ENCODE measurements at places on chromosomes 11 and 22.

DNA sequence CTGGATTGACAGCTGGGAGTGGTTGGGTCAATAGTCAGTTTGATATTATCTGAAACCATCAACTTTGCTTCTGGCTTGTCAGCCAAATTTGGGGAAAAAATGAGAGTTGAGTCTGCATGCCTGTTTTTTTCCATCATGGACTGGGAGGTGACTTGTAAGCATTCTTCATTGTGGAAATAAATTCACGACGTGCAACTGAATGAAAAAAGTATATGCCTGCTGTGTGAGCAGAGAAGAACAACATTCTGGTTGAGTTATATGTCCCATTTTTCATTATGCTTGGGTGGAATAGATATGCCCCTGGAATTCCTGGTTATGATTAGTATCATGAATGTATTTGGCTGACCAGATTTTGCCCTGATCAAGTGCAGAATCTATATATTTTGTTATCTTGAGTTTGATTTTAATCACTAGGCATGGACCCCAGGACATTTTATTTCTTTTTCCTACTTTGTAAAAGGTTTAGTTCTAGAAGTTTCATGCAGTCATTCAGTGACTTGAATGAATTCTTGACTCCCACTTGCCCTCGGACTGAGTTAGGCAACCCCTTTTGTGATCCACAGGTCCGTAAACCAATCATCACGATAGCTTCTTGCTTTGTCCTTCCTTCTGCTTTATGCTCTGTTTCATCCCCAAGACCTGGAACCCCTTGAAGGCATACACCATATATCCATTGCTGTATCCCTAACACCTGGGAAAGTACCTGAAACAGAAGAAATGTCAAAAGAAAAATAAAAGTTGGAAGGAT is 205.8 kb downstream of the NAV2 start:
- DNase-seq: no peak

DNA sequence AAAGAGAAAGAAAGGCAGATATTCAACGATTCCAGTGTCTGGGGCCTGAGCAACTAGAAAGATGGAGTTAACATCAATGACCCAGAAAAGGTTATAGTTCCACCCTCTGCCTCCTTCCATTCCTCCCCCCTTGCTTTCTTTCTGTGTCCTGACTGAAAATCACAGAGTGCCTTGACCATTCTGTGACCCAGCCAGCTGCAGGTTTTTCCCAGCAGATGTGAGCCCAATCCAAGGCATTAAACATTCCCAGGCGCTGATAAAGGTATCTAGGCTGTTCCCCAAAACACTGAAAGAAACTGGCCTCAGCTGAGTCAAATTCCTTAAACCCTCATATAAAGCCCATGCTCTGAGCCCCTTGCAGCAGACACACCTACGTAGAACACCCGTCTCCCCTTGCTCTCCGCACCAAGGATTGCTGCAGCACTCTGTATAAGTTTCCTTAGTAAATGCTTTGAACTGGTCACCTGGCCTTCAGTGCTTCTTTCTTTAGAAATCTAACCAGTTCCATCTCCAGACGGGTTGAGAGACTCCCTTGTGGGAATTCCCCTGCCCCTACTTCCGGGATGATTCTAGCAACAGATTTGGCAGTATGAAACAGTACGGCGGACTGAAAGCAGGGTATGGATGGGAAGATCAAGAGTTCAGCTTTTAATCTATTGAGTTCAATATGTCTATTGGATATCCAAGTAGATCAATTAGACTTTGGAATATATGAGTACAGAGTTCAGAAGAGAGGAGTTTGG is 48.8 kb upstream of the ZC3H12C start:
- DNase-seq: no peak

DNA sequence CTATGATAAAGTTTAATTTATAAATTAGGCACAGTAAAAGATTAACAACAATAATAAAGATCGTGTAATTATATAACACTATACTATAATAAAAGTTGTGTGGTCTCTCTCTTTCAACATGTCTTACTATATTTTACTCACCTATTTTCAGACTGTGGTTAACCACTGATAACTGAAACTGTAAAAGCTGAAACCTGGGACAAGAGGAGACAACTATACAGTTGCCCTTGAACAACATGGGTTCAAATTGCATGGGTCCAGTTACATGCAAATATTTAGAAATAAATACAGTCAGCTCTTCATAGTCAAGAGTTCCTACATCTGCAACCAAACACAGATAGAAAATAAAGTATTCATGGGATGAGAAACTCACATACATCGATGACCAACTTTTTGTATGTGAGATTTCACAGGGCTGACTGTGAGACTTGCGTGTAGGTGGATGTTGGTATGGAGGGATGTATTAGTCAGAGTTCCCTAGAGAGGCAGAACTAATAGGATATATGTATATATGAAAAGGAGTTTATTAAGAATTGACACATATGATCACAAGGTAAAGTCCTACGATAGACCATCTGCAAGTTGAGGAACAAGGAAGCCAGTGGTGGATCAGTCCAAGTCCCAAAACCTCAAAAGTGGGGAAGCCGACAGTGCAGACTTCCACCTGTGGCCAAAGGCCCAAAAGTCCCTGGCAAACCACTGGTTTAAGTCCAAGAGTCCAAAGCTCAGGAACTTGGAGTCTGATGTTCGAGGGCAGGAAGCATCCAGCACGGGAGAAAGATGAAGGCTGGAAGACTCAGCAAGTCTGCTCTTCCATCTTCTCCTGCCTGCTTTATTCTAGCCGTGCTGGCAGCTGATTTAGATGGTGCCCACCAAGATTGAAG is 359.5 kb downstream of the INSC start:
- no peak for DNase-seq

DNA sequence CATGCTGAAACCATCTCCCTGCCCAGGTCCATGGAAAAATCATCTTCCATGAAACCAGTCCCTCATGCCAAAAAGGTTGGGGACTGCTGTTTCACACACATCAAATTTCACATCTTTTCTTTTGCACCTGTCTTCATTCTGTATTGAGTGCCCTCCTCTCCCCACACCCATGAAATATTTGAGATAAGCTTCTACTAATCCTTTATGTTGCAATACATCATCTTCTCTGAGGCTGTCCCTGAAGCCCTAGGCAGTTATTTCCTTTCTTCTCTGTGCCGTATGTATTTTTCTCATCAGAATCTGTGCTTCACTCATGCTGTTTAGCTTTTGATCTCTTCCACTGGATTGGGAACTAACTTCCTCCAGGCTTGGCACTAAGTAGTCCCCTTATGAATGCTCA is 40.0 kb upstream of the RRM1 start:
- no peak for DNase-seq

- DNase-seq: no peak
These were observed 16.0 kb downstream of the TRIM3 start for GRCh38 chr11:6457581-6458320.

DNA sequence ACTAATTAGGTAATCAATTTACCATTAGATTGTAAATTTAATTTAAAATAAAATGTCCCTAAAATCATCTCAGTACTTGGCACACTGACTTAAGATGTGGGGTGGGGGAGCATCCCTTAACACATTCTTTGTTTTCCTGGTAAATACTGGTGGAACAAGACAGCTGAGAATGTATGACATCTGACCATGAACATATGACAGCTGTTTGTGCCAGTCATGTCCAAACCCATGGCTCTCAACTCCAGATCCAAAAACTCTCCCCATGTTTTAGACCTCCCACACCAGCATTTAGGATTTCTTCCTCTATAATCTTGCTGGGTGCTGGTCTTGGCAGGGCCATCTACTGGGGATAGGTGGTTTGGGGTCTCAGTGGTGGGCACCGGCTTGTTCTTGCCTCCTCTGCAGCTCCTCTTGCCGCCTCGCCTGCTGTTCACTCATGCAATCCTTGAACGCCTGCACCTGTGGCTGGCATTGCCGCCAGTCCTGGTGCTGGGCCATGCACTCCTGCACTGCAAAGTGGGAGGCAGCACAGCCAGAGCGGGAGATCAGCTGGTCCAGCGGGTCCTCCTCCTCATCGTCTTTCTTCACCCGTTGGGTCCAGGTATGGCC is 3.8 kb downstream of the COA4 start:
- DNase-seq: no peak

DNA sequence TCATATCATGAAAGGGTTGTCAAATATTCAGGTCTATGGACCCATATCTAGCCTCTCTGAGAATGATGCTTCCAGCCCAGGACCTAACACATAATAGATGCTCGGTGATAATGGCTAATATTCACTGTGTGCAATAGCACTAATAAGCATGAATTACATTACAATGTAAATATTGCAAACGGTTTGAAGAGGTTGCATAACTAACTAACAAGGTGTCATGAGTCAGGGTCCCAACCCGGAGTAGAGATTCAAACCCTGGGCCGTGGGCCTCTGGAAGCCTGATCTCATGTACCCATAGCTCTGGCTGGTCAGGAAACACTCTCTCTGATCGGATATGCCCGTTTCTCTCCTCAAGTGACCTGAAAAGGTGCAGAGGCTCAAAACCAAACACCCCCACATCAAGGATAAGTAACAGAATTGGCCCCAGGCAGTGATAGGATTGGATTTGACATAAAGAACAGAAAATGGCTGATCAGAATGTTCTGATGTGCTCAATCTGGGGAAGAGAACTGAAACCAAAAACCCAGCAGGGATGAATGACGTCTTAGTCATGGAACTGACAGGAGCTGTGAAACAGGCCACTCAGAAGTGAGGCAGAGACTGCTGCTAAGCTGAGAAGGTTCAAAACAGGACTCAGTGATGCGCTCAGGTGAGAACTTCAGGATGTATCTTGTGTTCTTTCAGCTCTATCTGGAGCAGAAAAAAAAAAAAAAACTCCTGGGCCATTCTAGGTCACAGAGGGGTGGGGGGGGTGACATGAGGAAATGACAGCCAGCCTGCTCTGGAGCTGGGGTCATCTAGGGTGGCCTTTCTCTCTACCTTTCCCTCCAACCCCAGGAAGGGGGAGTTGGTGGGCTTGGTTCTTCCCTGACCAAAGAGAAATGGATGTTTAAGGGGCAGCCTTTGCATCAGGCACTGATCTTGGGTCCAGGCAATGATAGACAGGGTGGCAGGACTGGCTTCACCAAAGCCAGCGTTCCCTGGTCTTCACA is 6.6 kb upstream of the KCTD17 start:
- no peak for DNase-seq

DNA sequence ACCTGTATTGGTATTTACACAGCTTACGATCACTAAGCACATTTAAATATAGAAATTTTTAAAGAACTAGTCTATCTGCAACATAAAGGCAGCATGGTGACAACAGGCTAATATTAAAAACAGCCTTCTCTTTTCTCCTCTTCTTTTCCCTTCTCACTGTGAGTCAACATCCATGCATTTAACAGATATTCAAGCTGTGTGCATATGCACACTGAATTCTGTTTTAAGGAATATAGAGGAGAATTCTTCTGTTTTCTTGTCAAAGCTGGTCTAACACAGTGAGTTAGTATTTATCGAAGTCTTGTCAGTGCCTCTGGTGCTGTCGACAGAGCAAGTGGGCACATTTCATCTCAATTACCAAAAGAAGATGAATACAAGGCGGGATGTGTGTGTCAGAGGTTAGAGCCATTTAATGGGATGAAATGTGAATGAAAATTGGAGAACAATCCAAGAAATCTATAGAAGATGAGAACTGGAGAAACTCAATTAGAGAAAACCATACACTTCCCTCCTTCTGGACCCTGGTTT is 282.3 kb downstream of the FAT3 start:
- no peak for DNase-seq

DNA sequence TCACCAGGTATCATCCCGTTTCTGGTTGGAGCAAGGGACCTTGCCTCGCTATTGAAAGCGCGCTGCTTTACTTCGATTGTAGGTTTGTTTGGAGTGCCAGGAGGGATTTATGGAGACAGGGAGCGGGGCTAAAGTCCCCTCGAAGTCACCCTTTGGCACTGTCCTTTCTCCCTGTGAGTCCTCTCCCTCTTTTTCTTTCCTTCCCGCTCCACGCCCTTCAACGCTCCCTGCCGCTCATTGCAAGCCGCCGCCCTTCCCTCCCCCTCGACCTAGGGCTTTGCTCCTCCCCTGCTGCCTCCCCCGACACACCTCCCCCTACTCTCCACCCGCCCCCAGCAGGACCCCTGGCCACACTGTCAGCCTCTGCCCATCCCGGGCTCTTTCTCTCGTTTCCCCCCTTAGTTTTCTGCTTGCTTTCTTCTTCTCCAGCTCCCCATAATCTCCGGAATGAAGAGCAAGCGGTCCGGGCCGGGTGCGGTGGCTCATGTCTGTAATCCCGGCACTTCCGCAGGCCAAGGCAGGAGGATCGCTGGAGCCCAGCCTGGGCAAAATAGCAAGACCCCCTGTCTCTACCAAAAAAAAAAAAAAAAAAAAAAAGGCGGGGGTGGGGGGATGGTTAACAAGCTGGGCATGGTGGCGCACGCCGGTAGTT is 41.0 kb downstream of the AHNAK start:
- no peak for DNase-seq

- no peak for DNase-seq
These were observed 75.7 kb downstream of the PISD start for GRCh38 chr22:31586137-31586920.

DNA sequence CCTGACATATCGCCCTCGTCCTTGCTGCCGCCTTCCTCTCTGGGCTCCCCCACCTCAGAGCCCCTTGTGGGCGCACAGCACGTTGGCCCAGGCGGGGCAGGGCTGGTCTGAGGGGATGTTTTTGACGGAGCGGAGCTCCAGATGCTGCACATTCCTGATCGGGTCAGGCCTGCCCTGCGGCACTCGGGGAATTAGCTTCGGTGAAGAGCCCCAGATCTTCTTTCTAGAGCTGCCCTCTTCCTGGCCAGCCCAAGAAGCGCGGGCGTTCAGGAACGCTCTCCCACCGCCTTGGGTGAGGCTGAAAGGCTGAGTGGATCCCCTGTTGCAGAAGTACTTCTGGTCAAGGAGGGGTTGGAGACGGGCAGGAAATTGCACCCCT is 12.1 kb downstream of the YPEL4 start:
- DNase-seq: peak; percentile 38

- DNase-seq: peak; percentile 47
These were observed 160.2 kb downstream of the KIRREL3 start for GRCh38 chr11:126840201-126840886.

- no peak for DNase-seq
These were observed 7.4 kb downstream of the PLXNB2 start for GRCh38 chr22:50299785-50300619.

DNA sequence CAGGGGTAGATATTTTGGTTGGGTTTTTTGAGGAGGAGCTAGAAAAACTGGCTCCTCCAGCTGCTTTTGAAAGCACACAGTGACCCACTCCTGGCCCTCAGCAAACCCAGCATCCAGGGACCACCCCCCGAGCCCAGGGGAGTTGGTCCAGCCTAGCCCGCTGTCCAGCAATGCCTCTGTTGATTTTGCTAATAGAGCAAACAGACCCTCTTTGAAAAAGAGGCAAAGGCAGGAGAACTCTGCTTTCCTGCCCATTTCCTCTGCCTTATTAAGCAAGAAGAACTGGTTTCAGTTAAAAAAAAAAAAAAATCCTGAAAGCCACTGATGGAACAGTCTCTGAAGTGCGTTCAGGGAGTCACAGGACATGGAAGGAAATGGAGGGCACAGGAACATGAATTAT is 25.3 kb downstream of the ABTB2 start:
- DNase-seq: no peak

GRCh38 chr11:102703826-102704493 is 1.6 kb downstream of the MMP27 start:
- no peak for DNase-seq

DNA sequence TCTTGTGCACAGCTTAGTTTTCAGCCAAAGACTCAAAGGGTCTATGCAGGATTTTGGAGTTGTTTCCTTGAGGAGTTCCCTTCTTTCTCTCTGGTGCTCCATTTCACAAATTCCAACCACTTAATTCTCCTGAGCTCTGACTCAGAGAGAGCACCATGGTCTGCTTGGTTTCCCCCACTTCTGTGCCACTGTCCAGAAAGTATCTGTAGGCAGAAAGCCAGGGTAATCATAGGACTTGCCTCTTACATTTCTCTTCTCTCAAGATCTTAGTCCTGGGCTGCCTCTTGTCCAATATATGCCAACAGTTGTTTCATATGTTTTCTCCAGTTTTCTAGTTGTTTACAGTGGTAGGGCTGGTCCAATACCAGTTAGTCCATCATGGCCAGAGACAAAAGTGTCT is 6.4 kb upstream of the MRGPRD start:
- DNase-seq: no peak
